GM12891 (cell line): ENCODE measurements at places on chromosomes 5 and 9.

DNA sequence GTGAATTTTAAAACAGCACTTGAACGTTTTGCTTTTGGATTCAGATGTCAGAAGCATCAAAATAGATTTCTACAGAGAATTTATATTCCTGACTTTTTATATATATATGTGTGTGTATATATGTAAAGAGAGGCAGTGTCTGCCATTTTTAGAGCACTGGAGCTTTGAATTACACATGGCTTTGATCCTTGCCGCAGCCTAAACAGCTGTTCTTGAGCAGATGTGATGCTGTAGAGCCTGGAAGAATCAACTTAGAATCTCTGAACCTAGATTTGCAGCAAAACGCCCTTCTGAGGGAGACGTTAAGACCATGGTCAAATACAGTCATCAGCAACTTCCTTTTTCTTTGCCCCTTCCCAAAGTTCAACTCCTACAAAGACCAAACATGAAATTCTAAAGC, 21.7 kb upstream of the C5orf47 start:
- DNase-seq: no peak

DNA sequence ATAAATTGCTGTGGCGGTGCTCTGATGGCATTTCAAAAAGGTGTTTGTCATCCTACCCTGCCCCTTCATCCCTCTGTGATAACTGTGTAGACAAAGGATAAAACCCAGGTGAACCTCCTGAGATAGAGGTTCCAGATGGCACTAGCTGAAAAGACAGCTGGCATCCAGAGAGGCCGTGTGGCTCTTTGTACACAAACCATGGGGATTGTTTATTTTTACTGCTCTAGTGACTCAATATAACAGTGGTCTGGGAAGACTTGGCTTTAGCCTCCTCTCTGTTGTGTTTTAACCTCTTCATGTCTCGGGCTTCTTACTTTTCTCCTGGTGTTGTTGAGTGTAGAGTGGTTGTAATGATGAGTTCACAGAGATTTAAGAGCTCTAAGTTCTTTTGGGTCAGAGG, 48.8 kb downstream of the SH3GL2 start:
- DNase-seq: no peak

GRCh38 chr5:165231821-165232508, 1726.5 kb downstream of the MAT2B start:
- DNase-seq: no peak

DNA sequence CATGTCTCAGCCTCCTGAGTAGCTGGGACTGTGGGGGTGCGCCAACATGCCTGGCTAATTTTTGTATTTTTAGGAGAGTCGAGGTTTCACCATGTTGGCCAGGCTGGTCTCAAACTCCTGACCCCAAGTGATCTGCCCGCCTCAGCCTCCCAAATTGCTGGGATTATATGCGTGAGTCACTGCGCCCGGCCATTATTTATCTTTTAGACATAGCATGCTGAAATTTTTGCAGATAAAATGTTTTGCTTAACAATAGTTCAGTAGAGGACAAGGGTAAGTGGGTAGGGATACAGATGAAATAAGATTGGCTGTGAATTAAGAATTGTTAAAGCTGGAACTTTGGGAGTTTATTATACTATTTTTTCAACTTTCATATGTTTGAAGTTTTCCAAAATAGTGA, 150.8 kb upstream of the GRHPR start:
- DNase-seq: no peak

GRCh38 chr5:1376981-1377380, 32.1 kb upstream of the CLPTM1L start:
- DNase-seq: no peak
